ENCODE measurements at places on chromosomes 7 and 10.

GRCh38 chr10:117365612-117366011, 9.6 kb downstream of the PDZD8 start:
- no peak for DNase-seq

DNA sequence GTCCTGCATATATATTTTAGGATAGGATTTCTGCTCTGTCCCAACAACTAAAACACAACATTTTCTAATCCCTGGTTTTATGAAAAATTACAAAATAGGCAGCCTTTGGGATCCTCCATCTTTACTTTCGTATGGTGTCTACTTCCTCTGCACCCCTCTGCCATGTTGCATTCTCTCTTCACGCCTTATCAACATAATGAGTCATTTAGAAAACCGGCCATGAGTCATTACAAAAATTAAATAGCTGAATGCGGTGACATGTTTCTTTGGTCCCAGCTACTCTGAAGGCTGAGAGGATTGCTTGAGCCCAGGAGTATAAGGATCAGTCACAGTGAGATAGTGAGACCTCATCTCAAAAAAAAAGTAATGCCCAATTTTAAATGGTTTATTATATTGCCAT, 148.1 kb upstream of the CELF2 start:
- DNase-seq, result no peak

DNA sequence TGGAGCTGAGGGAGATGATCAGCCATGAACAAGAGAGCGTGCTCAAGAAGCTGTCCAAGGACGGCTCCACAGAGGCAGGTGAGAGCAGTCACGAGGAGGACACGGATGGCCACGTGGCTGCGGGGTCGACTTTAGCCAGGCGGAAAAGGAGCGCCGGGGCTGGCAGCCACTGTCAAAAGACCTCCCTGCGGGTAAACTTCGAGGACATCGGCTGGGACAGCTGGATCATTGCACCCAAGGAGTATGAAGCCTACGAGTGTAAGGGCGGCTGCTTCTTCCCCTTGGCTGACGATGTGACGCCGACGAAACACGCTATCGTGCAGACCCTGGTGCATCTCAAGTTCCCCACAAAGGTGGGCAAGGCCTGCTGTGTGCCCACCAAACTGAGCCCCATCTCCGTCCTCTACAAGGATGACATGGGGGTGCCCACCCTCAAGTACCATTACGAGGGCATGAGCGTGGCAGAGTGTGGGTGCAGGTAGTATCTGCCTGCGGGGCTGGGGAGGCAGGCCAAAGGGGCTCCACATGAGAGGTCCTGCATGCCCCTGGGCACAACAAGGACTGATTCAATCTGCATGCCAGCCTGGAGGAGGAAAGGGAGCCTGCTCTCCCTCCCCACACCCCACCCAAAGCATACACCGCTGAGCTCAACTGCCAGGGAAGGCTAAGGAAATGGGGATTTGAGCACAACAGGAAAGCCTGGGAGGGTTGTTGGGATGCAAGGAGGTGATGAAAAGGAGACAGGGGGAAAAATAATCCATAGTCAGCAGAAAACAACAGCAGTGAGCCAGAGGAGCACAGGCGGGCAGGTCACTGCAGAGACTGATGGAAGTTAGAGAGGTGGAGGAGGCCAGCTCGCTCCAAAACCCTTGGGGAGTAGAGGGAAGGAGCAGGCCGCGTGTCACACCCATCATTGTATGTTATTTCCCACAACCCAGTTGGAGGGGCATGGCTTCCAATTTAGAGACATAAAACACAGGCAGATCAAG, 3.3 kb downstream of the GDF2 start:
- DNase-seq, result no peak

GRCh38 chr10:80870282-80870681, 332.6 kb downstream of the SH2D4B start:
- no peak for DNase-seq

- no peak for DNase-seq
These were observed 181.7 kb downstream of the MYOF start for GRCh38 chr10:93300288-93300917.

- no peak for DNase-seq
These were observed 361.7 kb downstream of the AUTS2 start for GRCh38 chr7:69959789-69960499.

DNA sequence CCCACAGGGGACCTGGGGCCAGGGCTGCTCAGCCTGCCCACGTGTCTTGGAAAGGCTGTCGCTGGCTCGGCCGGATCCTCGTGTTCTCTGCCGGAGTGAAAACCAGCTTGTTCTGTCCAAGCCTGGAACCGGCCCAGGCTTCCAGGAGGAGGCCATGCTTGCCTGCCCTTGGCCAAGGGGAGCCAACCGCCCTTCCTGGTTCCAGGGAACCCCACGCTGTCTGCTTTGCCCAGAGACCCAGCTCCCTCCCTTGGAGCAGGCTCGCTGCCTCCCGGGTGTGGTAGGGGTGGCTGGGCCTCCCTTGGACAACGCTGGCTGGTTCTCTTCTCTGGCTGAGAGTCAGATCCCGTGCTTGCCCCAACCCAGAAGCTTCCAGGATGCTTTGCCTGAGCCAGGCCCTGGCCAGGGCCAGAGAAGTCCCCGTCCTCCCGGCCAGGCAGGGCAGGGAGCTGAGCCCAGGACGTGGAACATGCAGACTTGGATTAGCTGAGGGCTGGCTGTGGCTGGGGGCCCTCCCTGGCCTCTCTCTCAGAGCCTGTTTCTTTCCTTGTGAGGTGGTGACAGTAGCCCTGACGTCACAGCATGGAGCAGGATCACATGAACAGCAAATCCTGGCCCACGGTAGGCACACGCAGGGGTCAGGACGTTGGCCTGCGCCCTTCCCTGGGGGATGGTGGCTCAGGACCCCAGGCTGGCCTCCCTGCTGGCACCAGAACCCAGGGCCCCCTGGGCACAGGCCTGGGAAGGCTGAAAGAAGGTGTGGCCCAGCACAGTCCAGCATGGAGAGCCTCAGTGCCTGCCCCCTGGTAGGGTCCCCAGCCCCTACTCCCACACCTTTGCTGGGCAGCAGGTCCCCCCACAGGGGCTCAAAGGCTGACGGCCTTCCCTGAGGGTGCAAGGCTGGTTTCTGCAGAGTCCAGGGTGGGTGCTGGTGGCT, 67.5 kb downstream of the PWWP2B start:
- peak; percentile 88 for DNase-seq

GRCh38 chr10:72875250-72876055, 18.1 kb upstream of the OIT3 start:
- no peak for DNase-seq

DNA sequence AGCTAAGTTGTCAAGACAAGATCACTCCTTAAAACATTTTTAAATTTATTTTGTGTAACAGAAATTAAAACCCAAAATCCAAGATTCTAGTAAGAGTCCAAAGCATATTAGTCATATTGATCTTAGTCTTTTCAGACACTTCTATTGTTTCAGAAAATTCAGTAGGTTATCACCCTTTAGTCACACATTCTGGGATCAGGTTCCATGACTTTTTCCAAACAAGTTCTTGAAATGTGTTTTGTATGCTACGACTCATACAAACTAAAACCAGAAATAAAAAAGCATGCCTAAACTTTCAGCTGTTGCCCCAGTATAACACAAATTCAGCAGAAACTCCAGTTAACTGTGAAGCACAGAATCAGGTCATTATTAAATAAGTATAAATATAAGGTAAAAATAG, 10.7 kb downstream of the SEMA3D start:
- no peak for DNase-seq

DNA sequence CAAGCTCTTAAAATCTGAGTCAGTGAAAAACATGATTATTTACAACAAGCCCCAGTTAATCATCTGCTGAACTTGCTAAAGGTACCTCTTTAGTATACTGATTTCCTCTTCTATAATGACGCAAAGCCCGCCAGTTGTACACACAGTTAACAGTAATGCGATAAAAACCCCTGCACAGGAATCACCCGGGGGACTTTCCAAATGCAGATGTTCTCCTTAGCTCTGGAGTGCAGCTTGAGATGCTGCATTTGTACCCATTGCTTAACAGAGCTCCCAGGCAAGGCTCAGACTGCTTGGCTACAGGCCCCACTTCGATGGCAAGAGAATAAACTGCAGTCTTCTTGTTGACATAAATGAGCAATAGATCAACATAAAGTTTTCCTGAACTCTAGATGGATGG, 279.6 kb upstream of the HGF start:
- no peak for DNase-seq

- no peak for DNase-seq
These were observed 40.0 kb upstream of the AGR3 start for GRCh38 chr7:16921644-16922257.

- DNase-seq, result peak; percentile 79
These were observed 175.8 kb downstream of the TNS3 start for GRCh38 chr7:47405921-47406800.

- no peak for DNase-seq
These were observed 52.8 kb upstream of the KCNIP2 start for GRCh38 chr10:101896225-101896877.

DNA sequence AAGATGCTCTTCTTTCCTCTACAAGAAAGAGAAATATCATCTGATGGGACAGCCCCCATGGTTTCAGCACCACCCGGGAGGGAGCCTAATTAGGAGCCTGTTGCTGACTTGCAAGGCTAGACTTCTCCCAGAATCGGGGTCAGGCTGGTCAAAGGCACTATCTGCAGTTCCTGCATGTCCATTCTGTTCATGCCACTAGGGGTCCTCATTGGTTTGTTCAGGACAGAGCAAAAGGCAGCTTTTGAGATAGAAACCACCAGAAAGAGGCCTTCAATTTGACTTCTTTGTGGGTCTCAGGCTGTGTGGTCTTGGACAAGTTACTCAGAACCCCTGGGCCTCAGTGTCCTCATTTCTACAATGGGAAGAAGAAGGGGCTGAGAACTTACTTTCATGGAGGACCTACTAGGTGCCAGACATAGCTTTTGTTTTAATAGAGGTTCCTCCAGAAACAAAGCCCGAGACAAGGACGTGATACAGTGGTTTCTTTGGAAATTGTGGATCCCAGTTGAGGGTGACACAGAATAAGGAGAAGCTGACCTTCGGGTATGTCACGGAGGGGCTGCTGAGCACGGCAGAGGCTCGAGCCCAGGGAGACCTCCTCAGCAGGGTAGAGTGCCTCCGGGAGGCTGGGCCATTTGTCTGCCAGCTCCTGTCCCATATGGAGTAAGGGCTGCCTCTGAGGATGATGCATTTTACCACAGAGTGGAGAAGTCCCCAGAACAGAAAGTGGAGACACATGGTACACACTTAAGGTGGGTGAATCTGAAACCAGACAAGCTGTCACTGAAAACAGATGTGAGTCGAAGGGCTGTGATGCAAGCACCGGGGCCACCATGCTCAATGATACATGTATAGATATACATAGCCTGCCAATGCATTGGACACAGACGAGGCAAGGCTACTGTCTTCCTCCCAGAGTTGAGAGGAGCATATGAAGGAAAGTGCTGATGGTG, 33.1 kb upstream of the NEUROD6 start:
- DNase-seq, result peak; percentile 45

DNA sequence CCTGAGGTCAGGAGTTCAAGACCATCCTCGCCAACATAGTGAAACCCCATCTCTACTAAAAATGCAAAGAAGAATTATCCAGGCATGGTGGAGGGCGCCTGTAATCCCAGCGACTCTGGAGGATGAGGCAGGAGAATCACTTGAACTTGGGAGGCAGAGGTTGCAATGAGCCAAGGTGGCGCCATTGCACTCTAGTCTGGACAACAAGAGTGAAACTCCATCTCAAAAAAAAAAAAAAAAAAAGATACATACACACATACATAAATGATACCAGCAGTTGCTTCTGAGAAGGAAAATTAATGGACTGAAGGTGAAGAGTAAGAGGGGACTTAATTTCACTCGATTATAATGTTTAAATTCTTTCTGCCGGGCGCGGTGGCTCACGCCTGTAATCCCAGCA, 40.2 kb upstream of the PAX2 start:
- DNase-seq, result no peak

DNA sequence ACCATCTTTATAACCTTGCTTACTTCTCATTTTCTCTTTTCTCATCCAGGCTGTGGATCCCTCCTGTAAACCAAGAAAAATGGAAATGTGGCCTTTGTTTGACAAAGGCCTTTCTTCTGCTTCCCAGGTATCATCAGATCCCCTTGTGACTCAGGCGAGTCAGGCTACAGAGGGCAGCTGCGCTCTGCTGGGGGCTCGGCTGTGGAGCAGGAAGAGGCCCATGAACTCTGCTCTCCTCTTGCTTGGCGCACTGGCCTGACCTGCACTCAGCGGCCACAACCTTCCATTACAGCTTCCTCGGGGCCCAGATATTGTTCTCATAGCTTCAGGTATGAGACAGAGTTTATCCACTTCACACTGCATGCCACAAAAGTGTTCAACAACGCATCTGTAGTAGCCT, 457.6 kb upstream of the COBL start:
- DNase-seq, result no peak

DNA sequence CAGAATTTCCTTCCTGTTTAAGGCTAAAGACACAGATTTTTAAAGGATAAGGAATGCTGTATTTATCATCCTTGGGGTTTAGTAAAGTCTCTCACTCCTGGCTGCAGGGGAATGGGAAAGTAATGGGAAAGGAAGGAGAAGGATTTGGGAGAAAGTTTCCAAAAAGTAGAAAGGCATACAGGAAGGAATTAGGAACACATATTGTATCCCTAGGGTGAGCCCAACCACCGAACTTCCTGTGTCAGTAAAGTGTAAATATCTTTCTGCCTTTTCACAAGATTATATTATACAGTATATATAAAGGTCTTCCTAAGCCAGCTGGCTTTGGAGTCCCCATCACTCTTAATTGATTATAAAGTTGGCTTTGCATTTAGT, 12.0 kb upstream of the UBE2D1 start:
- DNase-seq, result no peak

DNA sequence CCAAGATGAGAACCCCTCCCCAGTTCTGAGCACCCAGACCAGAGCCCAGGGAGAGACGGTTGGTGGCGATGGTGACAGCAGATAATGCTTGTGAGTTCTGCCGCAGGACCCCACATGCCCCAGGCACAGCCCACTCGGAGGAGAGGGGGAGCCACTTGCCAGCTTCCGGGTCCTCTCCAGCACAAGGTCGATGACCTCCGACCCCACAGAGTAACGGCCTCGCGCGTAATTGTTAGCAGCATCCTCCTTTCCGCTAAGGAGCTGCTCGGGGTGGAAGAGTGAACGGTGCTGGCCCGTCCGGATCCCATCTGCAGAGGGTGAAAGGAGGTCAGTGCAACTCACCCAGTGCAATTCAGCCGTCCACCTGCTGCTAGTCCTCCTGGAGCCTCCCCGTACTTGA, 9.5 kb downstream of the TUBAL3 start:
- DNase-seq, result no peak

- DNase-seq, result no peak
These were observed 46.4 kb downstream of the TMEM168 start for GRCh38 chr7:112743811-112744210.

GRCh38 chr10:14372606-14373005, 41.9 kb upstream of the FRMD4A start:
- DNase-seq, result peak; percentile 40

DNA sequence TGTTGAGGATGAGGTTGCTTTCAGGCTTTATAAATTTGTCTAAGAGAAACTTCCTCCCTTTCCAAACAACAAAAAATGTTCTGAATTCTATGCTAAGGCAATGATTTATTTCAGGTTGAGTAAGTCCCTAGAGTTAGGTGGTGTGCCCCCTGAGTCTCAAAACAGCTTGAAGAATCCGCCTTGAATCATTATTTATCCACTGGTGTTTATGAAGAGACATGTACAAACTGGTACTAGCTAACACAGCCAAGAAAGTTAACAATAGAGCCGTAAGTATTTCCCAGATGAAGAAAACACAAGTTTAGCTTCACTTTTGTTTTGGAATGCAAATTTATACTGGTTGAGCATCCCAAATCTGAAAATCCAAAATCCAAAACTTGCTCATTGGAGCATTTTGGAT, 66.2 kb upstream of the SRPK2 start:
- no peak for DNase-seq
